ENCODE measurements at places on chromosomes 7 and 10. TPM values are rescaled to one million over a fixed set of nuclear protein-coding genes. Genes with fewer than 3 reads are reported as not detected.

BTBD16 gene
- not detected for total RNA-seq

PHF14 gene
- 31.4 TPM for total RNA-seq

FGFBP3 gene
- 2.1 TPM for total RNA-seq

KMT2C gene
- total RNA-seq, result 70.2 TPM

NOS3 gene
- 38.1 TPM for total RNA-seq

VIPR2 gene
- total RNA-seq, result 0.30 TPM

DLX6 gene
- not detected for total RNA-seq

CUBN gene
- 2.2 TPM for total RNA-seq

ABCB4 gene
- total RNA-seq, result not detected

SFTPA1 gene
- total RNA-seq, result not detected

METTL27 gene
- total RNA-seq, result 2.8 TPM

TRUB1 gene
- 12.5 TPM for total RNA-seq

PIK3AP1 gene
- 2.6 TPM for total RNA-seq

SPDYE11 gene
- not detected for total RNA-seq

SHH gene
- not detected for total RNA-seq

STARD3NL gene
- 15.9 TPM for total RNA-seq

TMEM60 gene
- 19.1 TPM for total RNA-seq

MYPN gene
- not detected for total RNA-seq

PODXL gene
- 1.3 TPM for total RNA-seq

MKI67 gene
- total RNA-seq, result 229 TPM

Measured in activated naive CD4-positive, alpha-beta T cell treated with anti-CD3 and anti-CD28 coated beads, Interleukin-2, amount 10 ng/mL, durations not matched to agents 5 hours and 36 hours (primary cell).